Activated CD4-positive, CD25-positive, alpha-beta regulatory T cell (primary cell): ENCODE measurements at places on chromosomes 5 and 9.

DNA sequence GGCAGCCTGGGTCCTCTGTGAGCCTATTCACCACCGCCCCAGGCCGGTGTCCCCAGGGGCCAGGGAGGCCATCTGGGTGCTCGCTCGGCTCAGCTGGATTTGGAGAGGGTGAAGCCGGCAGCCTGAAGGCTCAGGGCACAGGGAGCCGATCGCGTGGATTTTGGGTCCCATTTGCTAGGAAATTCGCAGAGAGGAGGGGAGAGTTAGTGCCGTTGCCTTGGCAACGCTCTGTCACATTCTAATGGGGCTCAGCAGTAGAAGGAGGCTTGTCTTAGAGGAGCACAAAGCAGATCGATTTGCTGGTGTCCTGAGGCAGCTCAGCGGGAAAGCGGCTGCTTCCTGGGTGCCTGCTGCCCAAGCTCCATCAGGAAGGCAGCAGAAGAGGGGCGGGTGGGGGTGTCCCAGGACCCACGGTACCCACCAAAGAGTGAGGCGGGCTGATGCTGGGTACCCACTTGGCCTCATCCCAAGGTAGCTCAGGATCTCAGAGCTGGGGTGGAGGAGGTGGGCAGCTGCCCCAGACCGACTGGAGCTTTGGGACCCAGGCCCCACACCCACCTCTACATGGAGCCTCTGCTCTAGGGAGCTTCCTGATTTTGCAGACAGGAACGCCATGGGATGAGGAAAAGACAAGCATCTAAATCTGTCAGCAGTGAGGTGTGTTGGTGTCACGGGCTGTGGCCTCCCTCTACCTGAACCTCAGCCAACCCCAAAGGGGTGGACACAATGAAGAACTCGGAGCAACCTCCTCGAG, 17.1 kb upstream of the OLFM1 start:
- DNase-seq: no peak

GRCh38 chr5:95670568-95670967, 12.2 kb downstream of the SPATA9 start:
- DNase-seq: no peak

GRCh38 chr5:57199866-57200265, 26.0 kb downstream of the GPBP1 start:
- no peak for DNase-seq

- no peak for DNase-seq
Observed at GRCh38 chr9:133238272-133238850, 29.3 kb upstream of the OBP2B start.

- DNase-seq: no peak
Observed at GRCh38 chr5:150734579-150735384, 24.0 kb downstream of the DCTN4 start.

GRCh38 chr5:16886366-16886736, 49.7 kb downstream of the MYO10 start:
- no peak for DNase-seq

DNA sequence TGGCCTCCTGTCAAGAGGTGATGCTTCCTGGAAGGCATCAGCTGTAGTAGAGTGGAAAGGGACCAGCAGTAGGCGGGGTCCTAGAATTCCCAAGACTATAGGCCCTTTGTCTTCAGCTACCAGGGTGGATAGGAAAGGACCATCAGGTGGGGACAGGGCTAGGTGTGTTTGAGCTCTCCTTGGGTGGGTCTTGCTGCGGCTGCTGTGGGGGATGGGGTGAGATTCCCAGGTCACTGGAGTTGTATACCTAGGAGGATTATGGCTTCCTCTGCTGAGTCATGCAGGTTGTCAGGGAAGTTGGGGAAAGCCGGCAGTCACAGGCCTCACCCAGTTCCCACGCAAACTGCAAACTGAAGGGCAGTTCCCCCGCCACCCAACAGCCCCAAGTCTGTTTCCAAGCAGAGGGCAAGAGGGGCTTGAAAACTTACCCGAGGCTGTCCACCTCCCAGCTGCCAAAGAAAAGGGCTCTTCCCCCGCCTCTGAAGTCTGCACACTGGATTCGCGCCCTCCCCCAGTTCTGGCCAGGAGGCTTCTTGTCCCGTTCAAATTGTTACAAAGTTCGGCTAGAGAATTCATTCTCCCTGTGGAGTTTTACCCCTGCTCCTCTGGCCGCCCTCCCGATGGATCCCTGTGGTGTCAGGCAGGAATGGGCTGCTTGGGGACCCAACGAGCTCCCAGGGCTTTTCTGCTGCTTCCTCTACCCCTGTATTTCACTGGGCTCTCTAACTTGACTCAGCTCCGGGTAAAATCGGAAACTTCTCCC, 23.0 kb upstream of the ECM2 start:
- DNase-seq: no peak
